ENCODE measurements at places on chromosomes 7 and 10.

DNA sequence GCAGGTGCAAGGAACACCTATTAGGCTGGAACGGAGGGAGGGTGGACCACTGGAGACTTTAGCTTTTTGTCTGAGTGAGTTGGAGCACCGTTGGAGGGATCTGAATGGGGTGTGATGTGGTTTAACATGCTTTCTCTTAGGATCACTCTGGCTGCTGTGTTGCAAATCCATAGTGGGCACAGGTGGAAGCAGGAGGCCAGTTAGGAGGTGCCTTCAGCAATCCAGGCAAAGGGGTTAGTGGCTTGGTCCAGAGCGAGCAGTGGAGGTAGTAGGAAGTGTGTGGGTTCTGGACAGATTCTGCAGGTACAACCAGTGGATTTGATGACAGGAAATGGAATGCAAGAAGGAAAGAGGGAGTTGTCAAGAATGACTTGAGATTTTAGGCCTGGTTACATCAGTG lies 95.0 kb downstream of the MMRN2 start:
- DNase-seq = no peak

GRCh38 chr10:127997937-127998336 lies 91.0 kb downstream of the PTPRE start:
- no peak for DNase-seq

GRCh38 chr7:96305915-96306314 lies 16.0 kb downstream of the SLC25A13 start:
- DNase-seq = no peak

DNA sequence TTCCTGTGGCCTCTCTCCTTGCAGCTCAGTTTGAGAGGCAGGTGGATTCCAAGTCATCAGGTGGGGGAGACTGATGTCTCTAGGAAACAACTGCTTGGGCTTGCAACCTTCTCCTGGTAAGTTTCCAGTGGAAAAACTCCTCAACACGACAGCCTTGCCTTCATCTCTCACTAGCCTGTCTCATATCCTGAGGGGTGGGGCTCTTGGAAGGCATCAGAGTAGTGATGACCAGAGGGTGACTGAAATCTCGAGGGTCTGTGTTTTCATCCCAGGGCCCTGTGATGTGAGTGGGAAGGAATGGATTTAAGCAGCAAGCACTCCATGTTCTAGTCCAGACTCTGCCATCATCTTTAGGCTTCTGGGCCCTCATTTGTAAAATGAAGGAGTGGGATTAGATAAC lies 107.0 kb downstream of the NRP1 start:
- DNase-seq = no peak

- no peak for DNase-seq
Measured at GRCh38 chr10:76305930-76306615, 874.6 kb downstream of the LRMDA start.

- DNase-seq = no peak
Measured at GRCh38 chr7:47638679-47639315, 56.9 kb upstream of the TNS3 start.

- no peak for DNase-seq
Measured at GRCh38 chr7:4699841-4700240, 17.7 kb downstream of the FOXK1 start.

GRCh38 chr10:32629910-32630309 lies 184.0 kb downstream of the CCDC7 start:
- DNase-seq = no peak

GRCh38 chr7:47622946-47623640 lies 41.2 kb upstream of the TNS3 start:
- peak; percentile 94 for DNase-seq

DNA sequence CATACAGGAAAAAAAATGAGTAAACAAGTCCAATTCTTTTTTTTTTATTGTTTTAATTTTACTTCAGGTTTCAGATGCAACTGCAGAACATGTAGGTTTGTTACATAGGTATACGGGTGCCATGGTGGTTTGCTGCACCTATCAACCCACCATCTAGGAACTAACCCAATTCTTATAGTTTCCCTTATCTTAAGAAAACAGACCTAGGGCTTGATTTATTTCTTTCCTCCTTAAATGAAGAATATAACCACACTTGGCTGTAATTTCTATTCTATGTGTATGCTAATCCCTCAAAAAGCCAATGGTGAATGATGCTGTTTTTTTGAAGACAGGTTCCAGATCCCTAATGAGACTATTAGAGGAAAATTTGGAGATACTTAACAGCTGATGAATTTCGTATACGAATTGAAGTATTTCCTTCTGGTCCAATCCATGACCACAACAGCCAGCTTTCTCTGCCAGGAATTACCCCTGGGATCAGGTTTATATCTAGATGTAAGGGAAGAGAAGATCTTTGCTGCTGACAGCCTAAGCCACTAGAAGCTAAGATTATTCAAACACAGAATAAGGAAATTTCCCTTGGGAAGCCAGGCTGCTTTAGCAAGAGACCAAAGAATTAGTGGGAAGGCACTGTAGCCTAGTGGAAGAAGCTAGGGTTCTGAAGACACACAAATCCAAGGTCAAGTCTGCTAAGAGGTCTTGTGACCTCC lies 115.8 kb downstream of the INHBA start:
- no peak for DNase-seq
